ENCODE measurements at places on chromosomes 4 and X. TPM values are rescaled to one million over a fixed set of nuclear protein-coding genes. Genes with fewer than 3 reads are reported as not detected.

Gene ADGRG4
- not detected for total RNA-seq

- H3K4me1 ChIP-seq = no peaks in the 10 kb centered on the region
- DNase-seq = no peak
- no peaks in the 10 kb centered on the region for H3K36me3 ChIP-seq
These were observed 176.4 kb downstream of the IL1RAPL2 start for GRCh38 chrX:104742355-104742754.

Gene ARHGAP6
- 55.0 TPM for total RNA-seq

Gene MGARP
- 0.35 TPM for total RNA-seq

- no peaks in the 10 kb centered on the region for H3K4me1 ChIP-seq
- no peak overlapping the region for H3K27ac ChIP-seq
- no peaks in the 10 kb centered on the region for H3K27me3 ChIP-seq
- H3K4me3 ChIP-seq = no peak overlapping the region
These were observed 265.9 kb downstream of the CBLL2 start for GRCh38 chrX:22538580-22538979.

DNA sequence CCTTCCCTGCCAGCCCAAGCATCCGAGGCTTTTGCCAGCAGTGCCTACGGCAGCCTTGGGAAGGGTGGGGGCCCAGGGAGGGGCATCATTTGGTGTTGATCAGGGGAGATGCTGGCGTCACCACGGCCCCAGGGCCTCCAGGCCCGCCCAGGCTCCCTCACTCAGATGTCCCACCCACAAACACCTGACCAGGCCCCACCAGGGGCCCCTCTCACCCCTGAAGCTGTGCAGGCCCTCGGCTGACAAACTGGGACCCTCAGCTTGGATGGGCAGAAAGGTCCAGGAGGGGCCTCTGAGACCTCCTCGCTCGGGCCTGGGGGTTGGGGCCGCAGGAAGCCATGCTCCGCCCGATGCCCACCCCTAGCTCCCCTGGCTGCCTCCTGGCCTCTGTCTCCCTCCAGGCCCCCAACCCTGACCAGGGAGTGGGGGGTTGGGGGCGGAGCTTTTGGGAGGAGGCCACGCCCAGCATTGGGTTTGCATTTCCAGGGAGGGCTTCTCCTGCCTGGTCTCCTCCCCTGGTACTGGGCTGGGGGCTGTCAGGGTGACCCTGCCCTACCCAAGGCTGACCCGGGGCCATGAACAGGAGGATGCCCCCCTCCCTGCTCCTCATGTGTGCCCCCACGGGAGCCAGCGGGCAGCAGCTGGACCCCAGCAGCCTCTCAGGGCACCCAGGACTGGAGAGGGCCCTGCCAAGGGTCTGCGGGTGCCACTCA, 33.4 kb upstream of the SPON2 start:
- H3K4me1 ChIP-seq = peaks cover 12% of the 10 kb centered on the region
- no peak overlapping the region for H3K27ac ChIP-seq
- no peak for DNase-seq

DNA sequence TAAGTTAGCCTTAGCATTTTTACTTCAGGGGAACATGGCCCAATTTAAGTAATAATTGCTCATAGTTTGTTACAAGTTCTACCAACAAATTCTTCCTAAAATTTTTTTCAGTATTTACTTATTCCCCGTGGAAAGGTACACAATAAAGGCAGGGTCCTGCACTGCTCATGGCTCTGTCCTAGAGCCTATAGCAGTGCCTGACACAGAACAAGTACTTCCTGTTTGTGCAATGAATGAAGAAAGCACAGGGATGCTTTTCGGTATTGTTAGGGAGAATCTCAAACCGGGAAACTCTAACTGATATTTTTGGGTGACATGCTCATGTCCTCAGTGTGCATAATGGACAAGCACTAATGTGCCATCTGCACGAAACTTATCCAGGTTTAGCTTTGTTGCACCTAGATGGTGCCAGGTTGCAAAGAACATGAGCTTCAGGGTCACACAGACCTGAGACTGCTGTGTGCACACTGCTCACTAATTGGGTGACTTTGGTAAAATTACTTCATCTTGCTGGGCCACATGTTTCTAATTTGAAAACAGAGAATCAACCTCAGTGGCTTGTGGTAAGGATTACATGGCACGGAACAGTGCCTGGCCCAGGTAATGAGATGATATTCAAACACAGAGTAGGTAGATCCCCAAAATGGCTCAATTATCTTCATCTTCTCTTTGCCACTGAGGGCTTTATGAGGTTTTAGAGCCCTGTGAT, 175.8 kb upstream of the NPY2R start:
- no peaks in the 10 kb centered on the region for H3K36me3 ChIP-seq
- H3K27ac ChIP-seq = no peak overlapping the region
- H3K27me3 ChIP-seq = no peaks in the 10 kb centered on the region
- H3K4me3 ChIP-seq = no peak overlapping the region
- H3K4me1 ChIP-seq = no peaks in the 10 kb centered on the region

DNA sequence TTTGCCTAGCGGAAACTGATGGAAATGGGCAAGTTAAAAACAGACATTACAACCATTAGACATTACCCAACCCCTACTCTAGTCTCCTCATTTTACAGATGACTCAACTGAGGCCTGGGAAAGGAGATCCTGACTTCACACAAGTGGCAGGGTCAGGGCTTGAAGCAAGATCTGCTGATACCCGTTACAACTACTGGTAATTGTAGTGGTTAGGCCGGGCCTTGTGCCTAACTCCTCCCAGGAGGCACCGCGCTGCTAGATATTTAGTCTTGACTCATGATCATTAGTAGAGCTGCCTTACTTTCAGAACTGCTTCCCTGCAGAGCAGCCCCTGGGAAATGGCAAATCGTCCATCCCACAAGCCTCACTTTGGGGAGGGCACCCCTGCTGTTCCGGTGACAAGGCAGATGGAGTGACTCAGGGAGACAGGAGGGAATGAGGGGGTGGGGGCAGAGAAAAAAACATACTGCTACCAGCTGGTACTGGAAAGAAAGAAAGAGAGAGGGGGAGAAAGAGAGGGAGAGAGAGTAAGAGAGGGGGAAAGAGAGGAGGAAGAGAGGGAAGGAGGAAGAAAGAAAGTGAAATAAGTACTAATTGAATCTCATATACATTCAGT, 12.2 kb downstream of the ARHGEF6 start:
- DNase-seq = peak; percentile 54
- no peak overlapping the region for H3K4me3 ChIP-seq
- no peaks in the 10 kb centered on the region for H3K27me3 ChIP-seq

Gene VSIG1
- not detected for total RNA-seq

Gene RAB41
- total RNA-seq = not detected

Gene UGT8
- total RNA-seq = 6.0 TPM

GRCh38 chr4:142866685-142867084, 20.6 kb upstream of the INPP4B start:
- no peaks in the 10 kb centered on the region for H3K27me3 ChIP-seq
- H3K27ac ChIP-seq = no peak overlapping the region
- no peaks in the 10 kb centered on the region for H3K4me1 ChIP-seq
- DNase-seq = no peak
- H3K4me3 ChIP-seq = no peak overlapping the region
- no peaks in the 10 kb centered on the region for H3K36me3 ChIP-seq

DNA sequence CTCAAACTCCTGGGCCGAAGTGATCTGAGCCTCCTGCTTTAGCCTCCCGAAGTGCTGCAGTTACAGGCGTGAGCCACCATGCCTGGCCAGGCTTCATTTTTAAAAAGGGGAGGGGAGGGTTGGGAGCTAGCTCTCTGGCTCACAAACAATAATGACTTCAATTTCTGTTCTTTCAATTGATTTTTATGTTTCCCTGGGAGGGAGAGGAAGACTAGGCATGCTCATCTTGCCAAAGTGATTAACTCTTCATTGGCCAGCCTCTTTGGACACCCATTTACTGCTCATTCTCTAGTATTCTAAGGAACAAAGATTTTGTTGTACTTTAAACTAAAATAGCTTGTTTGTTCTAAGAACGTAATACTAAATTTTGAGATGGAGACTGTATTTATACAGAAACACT, 43.4 kb upstream of the TRIM2 start:
- no peak overlapping the region for H3K27ac ChIP-seq
- DNase-seq = no peak
- no peaks in the 10 kb centered on the region for H3K36me3 ChIP-seq
- H3K27me3 ChIP-seq = peaks cover 11% of the 10 kb centered on the region
- no peaks in the 10 kb centered on the region for H3K4me1 ChIP-seq
- H3K4me3 ChIP-seq = no peak overlapping the region

GRCh38 chr4:90603540-90603939, 476.3 kb downstream of the CCSER1 start:
- no peak overlapping the region for H3K27ac ChIP-seq
- H3K4me3 ChIP-seq = no peak overlapping the region
- H3K36me3 ChIP-seq = no peaks in the 10 kb centered on the region

- H3K27ac ChIP-seq = no peak overlapping the region
- H3K36me3 ChIP-seq = no peaks in the 10 kb centered on the region
- no peaks in the 10 kb centered on the region for H3K4me1 ChIP-seq
- DNase-seq = no peak
- H3K27me3 ChIP-seq = no peaks in the 10 kb centered on the region
These were observed 155.0 kb upstream of the SFRP2 start for GRCh38 chr4:153943738-153944415.

Gene PCDH7
- total RNA-seq = not detected

DNA sequence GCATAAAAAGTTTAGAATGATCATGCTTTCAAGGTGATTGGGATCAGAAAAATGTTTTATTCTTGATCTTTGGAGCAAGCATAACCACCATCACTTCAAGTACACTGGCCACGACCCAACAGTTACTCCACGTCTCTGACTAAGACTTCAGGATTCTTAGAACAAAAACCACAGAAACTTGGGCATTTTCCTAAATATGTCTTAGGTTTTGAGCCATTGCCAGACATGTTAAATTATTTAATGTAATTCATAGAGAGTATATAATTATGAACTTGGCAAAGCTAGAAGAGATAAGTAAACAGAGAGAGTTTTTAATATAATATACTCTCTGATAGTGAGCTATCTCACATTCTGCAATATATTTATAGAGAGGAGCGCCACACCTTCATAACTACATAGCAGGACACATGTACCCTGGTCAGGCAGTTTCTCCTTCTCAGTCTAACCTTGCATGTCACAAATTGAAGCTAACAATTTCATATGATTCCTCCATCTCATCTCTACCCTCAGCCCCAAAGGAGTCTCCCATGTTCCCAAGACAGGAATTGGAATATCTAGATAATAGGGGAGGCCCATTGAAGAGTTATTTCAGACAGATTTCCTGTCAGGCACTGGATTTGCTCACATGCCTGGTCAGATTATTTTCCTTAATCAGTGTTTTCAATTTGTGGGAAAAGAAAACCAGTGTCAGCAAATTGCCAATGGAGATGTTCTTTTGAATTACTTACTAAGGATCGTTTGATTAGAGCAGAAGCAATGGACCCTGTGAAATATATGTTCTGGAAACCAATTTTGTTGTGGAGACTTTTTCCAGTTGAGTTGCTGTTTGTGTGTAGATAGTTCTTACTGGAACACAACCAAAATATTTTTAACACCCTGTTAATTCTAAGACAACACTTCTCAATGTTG, 61.7 kb upstream of the GUCY1A1 start:
- DNase-seq = no peak
- H3K27ac ChIP-seq = no peak overlapping the region
- H3K36me3 ChIP-seq = no peaks in the 10 kb centered on the region
- H3K4me1 ChIP-seq = no peaks in the 10 kb centered on the region
- H3K4me3 ChIP-seq = no peak overlapping the region

- H3K36me3 ChIP-seq = no peaks in the 10 kb centered on the region
- DNase-seq = no peak
- H3K4me1 ChIP-seq = no peaks in the 10 kb centered on the region
- no peak overlapping the region for H3K4me3 ChIP-seq
- H3K27ac ChIP-seq = no peak overlapping the region
These were observed 175.0 kb upstream of the MTMR8 start for GRCh38 chrX:64570204-64570603.

GRCh38 chrX:133542476-133542875, 127.2 kb upstream of the GPC4 start:
- DNase-seq = no peak
- H3K27me3 ChIP-seq = no peaks in the 10 kb centered on the region
- H3K27ac ChIP-seq = no peak overlapping the region
- no peaks in the 10 kb centered on the region for H3K36me3 ChIP-seq

DNA sequence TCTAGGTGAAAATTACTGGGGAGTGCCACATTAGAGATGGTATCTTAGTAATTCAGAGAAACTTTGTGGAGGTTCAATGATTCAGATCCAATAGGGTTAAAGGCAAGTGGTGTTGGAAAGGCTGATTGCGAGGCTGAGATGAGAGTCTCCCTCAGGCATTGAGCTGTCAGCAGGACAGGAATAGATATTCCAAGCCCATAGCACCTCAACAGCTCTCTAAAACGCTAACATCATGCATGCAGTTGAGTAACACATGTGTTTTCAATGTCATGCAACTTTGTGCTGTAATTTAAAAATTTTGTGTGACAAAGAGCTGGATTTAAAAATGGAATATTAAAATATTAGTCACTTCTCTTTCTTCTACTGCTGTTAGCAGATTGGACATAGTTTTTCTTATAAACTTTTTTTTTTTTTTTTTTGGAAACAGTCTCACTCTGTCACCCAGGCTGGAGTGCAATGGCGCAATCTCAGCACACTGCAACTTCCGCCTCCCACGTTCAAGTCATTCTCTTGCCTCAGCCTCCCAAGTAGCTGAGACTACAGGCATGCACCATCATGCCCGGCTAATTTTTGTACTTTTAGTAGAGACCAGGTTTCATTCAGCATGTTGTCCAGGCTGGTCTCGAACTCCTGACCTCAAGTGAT, 173.5 kb upstream of the C1QTNF7 start:
- H3K4me1 ChIP-seq = no peaks in the 10 kb centered on the region
- no peak overlapping the region for H3K4me3 ChIP-seq
- no peak for DNase-seq
- no peaks in the 10 kb centered on the region for H3K36me3 ChIP-seq

DNA sequence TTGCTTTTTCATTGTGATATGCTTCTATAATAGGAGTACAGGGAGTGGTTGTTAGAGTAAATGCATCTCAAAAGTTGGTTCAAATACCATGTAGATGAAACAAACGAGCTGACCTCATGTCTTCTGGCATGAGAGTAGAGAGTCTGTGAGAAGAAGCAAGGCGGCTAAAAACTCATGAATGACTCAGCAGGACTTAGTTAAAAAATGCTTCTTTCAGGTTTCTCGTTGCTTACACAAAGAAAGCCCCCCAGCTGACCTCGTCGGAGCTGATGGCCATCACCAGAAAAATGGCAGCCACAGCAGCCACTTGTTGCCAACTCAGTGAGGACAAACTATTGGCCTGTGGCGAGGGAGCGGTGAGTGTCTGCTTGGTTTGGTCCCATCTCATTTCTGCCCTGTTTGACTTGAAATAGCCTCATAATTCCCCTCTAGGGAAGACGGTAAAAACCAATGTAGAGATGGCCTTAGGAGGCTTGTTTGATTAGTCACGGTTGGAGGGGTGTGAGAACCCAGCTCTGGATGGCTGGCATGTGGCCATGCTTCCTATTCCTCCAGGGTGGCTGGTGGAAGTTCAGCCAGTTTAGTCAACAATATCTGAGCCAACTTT, 14.5 kb downstream of the AFP start:
- DNase-seq = peak; percentile 8
- peak overlapping the region; percentile 82 for H3K27ac ChIP-seq
- H3K27me3 ChIP-seq = no peaks in the 10 kb centered on the region
- no peak overlapping the region for H3K4me3 ChIP-seq
- H3K4me1 ChIP-seq = peaks cover 17% of the 10 kb centered on the region

Gene MYOZ2
- not detected for total RNA-seq

Data from K562 (cell line).